ENCODE measurements at places on chromosomes 4 and X. TPM values are rescaled to one million over a fixed set of nuclear protein-coding genes. Genes with fewer than 3 reads are reported as not detected.

DNA sequence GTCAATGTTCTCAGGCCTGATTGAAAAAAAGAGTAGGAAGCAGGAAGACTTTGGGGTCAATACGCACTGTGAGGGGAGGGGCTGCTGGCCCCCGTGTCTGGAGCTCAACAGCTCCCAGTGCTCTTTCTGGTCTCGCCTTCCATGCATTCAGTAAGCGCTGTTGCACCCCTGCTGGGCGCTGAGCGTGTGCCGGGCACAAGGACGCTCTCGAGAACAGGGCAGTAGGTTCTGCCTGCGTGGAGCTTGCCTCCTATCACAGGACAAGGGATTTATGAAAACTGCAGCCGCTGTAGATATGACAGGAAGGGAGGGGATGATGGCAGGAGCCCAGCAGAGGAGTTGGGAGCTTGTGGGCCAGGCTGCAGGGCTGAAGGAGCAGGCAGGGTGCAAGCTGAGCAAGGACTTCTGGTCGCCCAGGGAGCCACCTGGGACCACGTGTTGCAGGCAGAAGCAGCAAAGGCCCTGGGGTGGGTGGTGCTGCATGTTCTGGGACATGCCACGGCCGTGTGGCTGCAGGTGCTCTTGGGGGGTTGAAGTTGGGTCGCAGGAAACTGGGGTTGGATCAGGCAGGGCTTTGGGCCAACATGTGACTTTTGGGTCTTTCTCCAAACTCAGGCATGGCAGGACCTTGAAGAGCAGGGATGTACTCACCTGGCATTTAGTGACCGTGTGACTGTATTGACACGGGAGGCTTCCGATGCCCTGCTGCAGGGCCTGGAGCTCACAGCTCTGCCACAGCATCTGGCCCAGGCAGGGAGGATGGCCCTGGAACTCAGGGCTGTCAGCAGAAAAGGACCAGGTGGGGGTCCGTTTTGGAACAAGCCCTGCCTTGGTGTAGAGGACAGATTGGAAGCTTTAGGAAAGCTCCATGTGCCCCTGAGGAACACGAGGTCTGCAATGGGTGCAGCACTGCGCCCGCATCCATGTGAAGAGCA, 97.9 kb downstream of the CPZ start:
- DNase-seq: no peak
- H3K4me3 ChIP-seq: no peak overlapping the region
- H3K4me1 ChIP-seq: no peaks in the 10 kb centered on the region
- H3K36me3 ChIP-seq: no peaks in the 10 kb centered on the region
- H3K27me3 ChIP-seq: peaks cover 15% of the 10 kb centered on the region

Gene MAGIX
- total RNA-seq: 16.6 TPM

DNA sequence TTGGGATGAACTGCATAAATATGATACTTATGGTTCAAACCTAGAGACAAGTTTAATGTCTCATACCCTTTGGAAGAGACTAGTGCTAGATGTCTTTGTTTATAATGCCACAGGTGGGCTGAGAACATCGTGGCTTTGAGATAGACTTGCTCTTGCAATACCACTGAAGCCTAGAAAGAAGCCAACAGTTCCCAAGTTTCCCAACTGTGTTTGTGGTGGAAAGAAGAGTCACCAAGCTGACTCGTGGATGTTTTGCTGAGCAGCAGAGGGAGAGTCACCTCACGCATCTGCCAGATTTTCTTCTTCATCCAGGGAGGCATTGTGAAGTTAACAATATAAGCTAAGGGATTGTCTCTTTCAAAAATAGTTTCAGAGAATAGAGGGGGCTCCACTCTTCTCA, 1076.2 kb downstream of the C4orf33 start:
- no peaks in the 10 kb centered on the region for H3K36me3 ChIP-seq
- H3K4me1 ChIP-seq: no peaks in the 10 kb centered on the region
- DNase-seq: no peak

Gene BCOR
- total RNA-seq: 70.8 TPM

Measured in prostate gland (tissue), 2 donors.